Stimulated activated CD4-positive, alpha-beta T cell treated with anti-CD3 and anti-CD28 coated beads, Interleukin-4, amount 100 ng/mL, for 24 hours (primary cell): ENCODE measurements at places on chromosomes 4 and X.

DNA sequence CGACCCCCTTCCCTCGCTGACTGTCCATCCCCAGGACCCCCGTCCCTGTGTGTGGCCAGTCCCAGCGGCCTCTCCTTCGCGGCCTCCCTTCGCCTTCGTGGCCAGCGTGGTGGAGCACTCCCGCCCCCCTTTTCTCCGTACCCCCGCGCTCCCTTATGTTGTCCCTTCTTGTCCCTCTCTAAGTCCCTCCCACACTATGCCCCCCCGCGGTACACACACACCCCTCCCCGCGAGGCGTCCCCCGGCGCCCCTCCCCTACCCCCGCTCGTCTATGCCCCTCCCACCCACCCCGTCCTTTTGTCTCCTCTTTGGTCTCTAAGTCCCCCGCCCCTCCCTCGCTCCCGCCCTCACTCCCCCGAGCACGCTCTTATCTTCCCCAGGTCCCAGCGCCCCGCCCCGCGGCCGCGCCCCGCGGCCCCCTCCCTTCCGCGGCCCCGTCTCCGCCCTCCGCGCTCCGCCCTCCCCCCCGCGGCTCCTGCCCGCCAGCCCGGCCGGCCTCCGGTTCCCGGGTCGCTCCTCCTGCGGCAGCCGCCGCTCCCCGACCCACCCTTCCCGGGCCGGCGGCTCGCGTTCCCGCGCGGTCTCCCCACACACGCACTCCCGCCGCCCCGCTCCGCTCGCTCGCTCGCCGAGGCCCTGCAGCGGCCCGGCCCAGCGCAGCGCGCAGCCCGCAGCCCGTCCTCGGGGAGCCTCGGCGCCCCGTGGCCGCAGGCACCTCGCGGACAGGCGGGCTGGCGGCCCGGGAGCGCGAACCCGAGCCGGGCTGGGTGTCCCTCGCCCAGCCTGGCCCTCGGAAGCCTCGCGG is 26.3 kb downstream of the UTP14A start:
- peak; percentile 63 for DNase-seq

DNA sequence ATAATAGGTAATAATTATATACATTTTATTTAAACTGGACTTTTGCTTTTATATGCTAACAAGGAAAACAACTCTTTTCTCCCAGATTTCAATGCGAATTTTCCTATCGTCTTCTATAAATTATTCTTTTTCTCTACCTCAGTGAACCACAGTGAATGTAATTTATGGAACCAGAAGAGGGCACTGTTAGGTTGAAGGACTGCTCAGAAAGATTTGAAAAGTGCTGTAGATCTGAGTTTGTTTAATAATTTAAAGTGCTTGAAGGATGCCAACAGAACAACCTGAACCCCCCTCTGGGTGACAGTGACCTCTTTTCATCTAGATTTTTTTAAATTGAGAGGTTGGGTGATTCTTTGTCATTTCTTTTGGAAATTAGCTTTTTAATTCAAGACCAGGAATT is 54.9 kb downstream of the PHOX2B start:
- DNase-seq: no peak

DNA sequence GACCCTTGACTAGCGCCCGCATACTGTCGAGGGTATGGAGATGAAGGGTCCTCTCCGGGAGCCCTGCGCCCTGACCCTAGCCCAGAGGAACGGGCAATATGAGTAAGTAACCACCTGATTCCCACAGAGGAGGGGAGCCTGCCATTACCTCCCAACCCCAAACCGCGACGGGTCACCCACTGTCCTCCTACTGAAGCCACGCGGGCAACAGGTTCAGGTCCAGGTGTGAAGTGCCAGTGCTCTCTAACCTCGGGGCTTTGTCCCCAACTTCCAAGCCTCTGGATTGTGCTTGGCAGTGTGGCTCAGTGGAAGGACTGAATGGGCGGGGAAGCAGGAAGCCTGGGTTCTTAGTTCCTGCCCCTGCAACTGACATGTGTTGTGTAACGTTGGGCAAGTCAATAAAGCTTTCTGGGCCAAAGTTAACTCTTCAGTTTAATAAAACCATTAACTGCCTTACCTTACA is 694 bp downstream of the OCRL start:
- DNase-seq: no peak

DNA sequence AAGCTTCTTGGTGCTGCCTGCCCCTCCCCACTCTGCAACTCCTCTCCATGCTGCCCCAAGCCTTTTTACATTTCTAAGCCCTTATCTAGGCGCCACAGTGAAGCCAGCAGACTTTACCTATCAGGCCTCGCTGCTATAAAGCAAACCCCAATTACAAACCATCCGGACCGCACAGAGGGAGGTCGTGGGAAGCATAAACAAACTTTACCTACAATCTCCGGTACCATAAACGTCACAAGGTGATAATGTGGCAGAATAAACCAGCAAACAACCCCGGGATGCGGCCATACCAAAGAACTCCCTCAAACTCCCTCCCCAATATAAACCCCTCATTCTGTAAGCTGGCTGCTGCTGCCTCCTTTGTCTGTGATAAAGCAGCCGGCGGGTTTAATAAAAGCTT is 54.0 kb upstream of the ZCCHC13 start:
- no peak for DNase-seq

DNA sequence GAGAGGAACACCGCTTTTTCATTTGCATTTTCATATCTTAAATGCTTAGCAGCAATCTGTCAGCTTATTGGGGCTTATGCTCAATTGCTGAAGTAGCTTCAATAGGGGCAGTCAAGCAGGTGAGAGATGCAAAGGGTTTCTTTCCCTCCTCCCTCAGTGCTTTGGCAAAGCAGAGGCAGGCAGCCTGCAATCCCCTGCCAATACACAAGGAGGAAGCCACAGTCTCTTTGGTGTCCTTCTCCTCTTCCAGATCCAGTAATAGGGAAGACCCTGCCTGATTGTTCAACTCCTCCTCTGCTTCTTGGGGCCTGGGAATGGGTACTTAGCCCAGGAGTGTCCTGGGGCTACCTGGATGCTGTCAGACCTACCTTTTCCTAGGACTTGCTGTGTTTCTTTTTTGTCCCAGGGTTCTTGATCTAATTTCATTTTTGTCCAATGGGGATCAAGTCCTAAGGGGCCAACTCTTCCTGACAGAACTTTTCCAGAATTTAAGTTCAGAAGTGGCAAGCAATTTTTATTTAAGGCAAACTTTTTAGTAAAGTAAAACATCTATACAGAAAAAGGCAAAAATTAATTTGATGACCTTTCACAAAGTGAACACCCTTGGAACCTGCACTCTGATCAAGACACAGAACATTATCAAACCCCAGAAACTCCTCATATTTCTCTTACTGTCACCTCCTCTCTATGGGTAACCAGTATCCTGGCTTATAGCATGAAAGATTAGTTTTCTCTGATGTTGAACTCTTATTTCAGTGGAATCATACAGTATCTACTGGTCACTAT is 260.3 kb downstream of the PPP3CA start:
- DNase-seq: no peak

DNA sequence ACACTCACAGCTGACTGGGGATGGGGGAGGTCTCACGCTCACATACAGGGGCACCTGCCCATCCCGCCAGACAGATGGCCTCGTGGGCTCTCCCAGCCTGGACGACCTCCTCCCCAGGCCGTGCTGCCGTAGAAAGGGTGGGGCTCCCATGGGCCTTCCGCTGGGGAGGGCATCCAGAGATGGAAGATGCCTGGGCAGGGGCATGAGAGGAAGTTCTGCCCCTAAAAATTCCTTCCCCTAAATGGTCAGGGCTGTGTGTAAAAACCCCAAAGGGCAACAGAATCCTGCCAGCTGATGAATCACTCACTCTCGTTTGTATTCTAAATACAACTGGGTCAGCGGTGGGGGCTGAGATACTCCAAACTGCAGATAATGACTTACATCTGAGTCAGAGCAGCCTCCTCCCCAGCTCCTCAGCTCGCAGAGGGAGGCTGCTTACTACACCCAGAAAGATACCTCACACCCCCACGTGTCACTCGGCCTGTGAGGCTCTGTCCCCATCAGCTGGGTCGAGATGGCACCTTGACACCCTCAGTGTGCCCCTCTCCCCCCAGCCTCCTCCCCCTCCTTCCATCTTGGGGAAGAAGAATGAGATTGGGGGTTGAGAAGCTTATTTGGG is 10.1 kb downstream of the WDR1 start:
- DNase-seq: peak; percentile 86
